Right forelimb (tissue), 1 donor: ENCODE measurements at places on chromosomes 12 and 14.

GRCh38 chr12:1566449-1567135, 27.8 kb downstream of the FBXL14 start:
- DNase-seq: no peak

GRCh38 chr12:116594325-116595038, 35.3 kb downstream of the MAP1LC3B2 start:
- DNase-seq: no peak

- DNase-seq: peak; percentile 53
Observed at GRCh38 chr14:33432407-33433023, 493.8 kb downstream of the NPAS3 start.

DNA sequence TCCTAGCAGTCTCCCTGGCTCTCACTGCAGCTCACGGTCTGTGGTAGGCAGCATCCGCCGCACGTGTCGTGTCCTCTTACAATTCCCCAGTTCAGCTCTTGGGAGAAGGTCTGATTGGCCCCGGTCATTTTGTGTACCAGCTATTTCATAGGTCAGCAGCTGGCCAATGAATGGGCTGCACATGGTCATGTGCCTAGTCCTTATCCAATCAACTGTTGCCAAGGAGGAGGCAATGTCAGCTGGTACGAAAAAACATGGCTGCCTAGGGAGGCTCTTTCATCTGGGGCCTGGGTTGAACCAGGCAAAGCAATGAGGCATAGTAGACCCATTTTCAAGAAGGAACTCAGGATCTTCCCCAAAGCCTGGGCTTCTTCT, 46.1 kb downstream of the RNFT2 start:
- DNase-seq: no peak

- DNase-seq: no peak
Observed at GRCh38 chr12:75257510-75257909, 47.9 kb upstream of the KCNC2 start.
